Subcutaneous preadipocyte (primary cell): ENCODE measurements at places on chromosomes 11 and 22. TPM values are rescaled to one million over a fixed set of nuclear protein-coding genes. Genes with fewer than 3 reads are reported as not detected.

The CD3E gene
- not detected in 2 replicates for total RNA-seq

The SAA1 gene
- total RNA-seq: not detected in 2 replicates

The CARD10 gene
- 17.3 and 32.1 TPM in 2 replicates for total RNA-seq

The NECTIN1 gene
- total RNA-seq: 2.6 and 4.9 TPM in 2 replicates

The RPS19BP1 gene
- total RNA-seq: 34.9 and 37.5 TPM in 2 replicates

The APOA5 gene
- not detected in 2 replicates for total RNA-seq

The HEPHL1 gene
- total RNA-seq: not detected in 2 replicates

The PKDREJ gene
- not detected in 2 replicates for total RNA-seq
